T-helper 1 cell (primary cell): ENCODE measurements at places on chromosomes 3 and 15.
A peak's percentile ranks its signal among the peaks of the same experiment; 100 is the strongest.

GRCh38 chr15:59229453-59229852 lies 22.8 kb downstream of the LDHAL6B start:
- no peak for DNase-seq

DNA sequence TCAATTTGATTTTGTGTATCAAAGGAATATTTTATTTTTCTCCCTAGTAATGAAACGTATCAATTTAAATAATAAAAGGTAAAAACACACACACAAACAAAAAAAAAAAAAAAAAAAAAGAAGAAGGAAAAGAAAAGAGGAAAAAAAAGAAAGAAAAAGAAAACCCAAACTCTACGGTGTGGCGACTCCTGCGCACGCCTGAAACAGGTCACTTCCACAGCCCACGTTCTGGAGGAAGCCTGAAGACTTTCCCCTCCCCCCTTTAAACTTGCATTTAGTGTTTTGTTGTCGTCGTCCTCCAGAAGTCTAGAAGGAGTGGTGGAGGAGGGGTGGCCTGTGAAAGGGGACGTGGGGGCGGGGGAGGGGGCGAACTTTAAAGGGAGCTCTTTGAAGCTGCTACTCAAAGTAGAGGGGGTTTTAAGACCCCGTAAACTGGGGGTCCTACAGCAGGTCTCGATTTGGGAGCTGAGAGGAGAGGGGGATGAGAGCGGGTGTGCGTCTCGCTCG lies 2.3 kb upstream of the TLE3 start:
- DNase-seq = no peak

GRCh38 chr15:53974813-53975212 lies 3.4 kb upstream of the UNC13C start:
- no peak for DNase-seq

GRCh38 chr3:171620825-171621434 lies 160.7 kb upstream of the TNIK start:
- DNase-seq = no peak

DNA sequence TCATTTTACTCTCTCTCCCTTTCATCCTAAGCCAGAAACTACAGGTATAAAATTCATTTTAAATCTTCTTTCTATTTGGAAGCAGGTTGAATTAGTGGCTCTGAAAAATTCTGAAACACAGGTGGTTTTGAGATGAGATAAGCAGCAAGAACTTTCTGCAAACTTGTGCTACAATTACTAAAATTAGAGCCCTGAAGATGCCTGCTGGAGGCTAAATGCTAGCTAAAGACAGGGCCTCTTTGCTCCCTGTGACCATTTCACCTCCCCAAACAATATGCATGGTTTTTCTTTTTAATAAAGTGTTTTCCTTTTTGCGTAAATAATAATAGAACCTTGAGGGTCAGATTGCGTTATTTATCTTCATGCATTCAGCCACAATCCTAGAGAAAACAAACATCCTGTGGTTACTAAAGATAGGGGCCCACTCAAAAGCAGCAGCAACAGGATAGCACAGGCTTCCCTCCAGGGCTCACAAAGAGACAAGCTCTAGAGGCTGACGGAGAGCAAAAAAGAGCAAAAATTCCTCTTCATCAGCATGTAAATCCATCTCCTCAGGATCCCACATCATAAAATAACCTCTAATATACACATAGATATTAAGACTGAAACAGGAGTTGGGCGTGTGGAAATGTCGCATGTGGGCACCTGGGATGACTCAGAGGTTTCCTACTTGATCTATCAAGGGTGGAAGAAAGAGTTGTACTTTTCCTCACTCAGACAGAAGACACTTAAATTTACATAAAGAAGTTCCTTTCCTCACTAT lies 26.5 kb upstream of the CP start:
- no peak for DNase-seq

GRCh38 chr3:188202358-188203138 lies 48.6 kb downstream of the LPP start:
- DNase-seq = no peak

GRCh38 chr15:49830391-49830790 lies 209.5 kb downstream of the DTWD1 start:
- DNase-seq = no peak

- DNase-seq = no peak
Measured at GRCh38 chr15:55683376-55683775, 59.6 kb downstream of the PRTG start.

GRCh38 chr15:76075046-76075445 lies 15.3 kb downstream of the TMEM266 start:
- no peak for DNase-seq

DNA sequence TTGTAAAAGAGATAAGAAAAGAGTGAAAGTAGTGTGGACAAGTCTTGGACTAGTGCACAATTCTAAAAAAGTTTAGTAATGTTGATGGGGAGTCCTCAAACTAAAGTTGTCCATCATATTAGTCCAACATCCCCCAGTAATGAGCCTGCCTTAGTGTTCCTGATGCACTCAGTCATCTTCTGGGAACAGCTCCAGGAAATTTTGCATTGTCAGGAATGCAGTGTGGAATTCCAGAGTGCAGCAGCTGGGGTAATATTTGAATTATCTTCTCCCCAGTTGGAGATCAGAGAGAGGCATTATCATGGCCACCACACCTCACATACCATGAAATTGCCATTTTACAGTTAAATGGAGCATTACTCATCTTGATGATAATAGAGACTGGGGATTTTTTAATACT lies 528.8 kb upstream of the NAALADL2 start:
- no peak for DNase-seq

GRCh38 chr3:171695426-171695825 lies 114.9 kb downstream of the PLD1 start:
- DNase-seq = no peak

- peak; percentile 15 for DNase-seq
Measured at GRCh38 chr3:10753964-10754363, 62.1 kb upstream of the SLC6A11 start.

DNA sequence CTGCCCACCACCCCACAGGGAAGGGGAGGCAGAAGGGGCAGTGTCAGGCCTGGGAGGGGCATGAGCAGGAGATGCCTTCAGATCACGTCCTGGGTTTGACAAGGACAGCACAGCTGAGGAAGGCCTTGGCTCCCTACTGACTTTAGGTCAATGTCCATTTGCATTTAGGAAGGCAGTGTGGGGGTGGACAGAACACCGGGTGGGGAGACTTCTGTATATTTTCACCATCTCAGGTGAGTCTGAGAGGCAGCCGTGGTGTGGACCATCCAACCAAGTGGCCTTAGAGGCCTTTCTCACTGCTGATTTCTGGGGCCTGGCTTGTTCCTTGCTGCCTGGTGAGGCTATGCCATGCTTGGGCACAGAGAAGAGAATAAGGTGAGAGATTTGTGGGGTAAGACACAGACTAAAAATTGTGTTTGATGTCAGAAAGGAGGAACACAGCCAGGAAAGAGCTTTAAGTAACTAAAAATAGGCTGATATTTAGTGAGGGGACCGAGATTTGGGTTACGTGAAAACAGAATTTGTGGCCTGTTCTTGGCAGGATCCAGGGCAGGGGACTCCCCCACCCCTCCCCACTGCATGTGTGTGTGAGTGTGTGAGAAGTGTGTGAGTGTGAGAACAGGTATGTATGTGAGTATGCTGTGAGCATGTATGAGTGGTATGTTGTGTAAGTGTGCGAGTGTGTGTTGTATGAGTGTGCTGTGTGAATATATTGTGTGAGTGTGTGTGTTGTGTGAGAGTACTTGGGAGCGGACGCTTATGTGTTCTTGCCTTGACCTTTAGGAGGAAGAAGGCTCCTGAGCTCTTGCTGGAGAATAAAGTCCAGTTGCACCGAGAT lies 11.8 kb upstream of the PLA2G4E start:
- no peak for DNase-seq

DNA sequence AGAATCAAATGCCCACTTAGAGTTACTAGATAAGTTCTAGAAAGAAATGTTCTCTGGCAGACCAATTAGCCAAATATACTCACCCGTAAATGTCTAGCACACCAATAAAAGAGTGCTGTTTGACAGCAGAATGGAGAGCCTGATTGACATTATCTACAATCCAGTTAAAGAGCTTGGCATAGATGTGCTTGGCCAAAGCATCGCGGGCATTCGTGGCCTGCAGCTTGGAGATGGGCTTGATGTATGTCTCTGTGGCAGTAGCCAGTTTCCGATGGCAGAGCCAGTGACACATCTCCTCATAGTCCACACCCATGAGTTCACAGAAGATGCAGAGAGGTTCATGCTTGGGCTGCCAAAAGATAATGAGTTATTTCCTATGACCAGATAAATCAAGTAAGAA lies 101.5 kb upstream of the MYO5C start:
- DNase-seq = no peak

GRCh38 chr15:70604666-70605315 lies 158.6 kb downstream of the UACA start:
- DNase-seq = no peak

- DNase-seq = no peak
Measured at GRCh38 chr3:185290266-185290665, 36.4 kb upstream of the EHHADH start.

DNA sequence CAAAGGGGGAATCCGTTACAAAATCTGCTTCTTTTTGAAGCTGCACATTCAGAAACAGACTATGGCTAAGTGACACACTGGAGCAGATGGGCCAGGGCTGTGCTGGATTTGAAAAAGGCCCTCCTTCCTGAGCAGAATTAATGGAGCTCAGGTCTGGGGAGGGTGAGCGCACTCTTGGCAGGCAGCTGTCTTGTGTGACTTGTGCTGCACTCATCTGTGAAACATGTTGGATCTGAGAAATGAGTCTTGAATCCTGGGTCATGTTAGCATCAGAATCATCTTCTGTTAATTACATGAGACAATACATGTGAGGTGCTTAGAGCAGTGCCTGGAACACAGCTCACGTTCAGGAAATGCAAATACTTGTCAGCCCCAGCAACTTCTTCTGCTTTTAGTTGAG lies 219.6 kb downstream of the THSD4 start:
- no peak for DNase-seq

DNA sequence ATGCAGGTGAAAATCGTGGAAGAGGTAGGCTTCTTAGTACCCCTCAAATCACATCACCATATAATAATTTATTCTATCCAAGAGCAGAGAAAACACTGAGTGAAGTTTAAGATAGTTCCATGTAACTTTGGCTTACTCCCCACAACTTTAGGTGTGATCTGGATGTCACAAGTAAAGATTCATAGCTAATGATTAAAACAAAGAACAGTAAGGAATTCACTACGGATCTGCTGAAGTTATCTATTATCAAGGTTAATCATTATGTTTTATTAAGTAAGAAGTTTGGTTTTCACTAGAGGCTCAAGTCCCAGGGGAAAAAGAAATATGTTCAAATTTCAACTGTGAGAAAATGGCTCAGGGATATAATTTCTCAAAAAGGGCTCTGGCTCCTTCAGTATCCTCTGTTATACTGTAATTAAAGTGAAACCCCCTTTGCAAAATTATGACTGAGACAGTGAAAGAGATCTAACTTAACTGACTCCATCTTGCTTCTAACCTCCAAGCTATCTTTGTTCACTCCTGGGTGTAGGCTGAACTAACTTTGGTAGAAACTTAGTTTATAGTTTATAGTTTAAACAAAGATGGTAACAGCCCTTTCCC lies 17.1 kb downstream of the CD80 start:
- no peak for DNase-seq

DNA sequence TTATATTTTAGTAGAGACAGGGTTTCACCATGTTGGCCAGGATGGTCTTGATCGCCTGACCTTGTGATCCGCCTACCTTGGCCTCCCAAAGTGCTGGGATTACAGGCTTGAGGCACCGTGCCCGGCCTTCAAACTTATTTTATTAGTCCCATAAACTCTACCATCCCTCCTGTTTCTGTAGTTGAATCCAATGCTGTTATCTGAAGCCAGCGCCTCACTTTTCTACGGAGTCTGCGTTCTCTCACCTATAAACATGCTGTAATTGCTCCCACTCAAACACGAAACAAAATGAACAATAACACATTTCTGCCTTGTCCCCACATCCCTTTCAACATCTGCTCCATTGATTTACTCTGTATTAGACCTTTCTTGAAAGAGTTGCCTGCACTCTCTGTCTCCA lies 222.3 kb upstream of the LRRFIP2 start:
- no peak for DNase-seq

DNA sequence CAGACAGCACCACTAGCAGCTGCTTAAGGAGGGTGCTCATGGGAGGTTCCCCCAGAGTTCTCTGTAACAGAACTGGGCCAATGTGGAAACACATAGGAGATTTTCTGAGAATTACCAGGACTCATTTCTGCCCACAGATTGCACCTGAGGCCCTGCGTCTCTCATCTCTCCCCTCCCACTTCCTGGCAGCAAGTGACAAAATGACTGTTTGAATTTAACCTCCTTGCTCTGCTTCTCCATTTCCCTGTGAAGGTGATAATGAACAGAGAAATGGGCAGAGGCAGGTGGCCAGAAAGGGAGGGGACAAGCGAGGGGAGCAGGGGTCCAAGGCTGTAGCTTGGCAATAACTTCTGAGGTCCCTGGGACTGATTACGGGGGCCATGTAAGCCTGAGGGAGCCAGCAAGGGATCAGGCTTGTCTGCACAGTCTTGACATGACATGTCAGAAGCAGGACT lies 8.0 kb downstream of the EPHB1 start:
- DNase-seq = no peak

DNA sequence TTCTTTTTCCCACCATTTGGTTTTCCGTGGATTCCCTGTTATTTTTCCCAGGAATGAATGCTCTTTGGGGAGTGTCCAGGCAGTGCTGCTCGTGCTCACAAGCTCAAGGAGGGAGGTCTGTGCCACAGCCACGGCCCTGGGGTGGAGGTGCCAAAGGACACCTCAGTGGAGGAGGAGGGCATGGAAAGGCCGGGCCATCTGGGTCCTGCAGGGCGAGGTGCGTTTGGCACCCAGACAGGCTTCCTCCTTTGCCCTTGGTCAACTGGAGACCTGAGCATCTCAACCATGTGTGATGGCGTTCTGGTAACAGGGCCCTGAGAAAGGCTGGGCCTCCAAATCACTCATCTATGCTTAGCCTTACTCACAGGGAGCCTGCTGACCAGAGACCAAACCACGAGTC lies 25.4 kb downstream of the KY start:
- no peak for DNase-seq

GRCh38 chr15:77749236-77749997 lies 116.7 kb upstream of the LINGO1 start:
- DNase-seq = no peak

DNA sequence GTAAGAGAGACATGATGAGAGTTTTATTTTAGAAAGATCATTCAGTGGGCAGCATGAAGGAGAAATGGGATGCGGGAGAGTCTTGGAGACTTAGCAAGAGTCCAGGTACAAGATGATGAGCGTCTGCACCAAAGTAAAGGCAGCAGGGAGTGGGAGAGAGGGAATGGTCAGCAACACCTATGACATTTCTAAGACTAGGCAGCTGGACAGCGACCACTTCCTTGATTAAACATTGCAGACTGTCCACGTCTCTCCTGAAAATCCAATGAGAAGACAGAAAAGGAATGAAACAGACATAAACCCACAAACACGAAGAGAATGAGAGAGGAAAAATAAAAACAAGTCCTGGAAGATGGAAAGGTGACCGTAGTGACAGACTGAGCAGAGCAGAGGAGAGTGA lies 46.7 kb upstream of the HEG1 start:
- DNase-seq = no peak

DNA sequence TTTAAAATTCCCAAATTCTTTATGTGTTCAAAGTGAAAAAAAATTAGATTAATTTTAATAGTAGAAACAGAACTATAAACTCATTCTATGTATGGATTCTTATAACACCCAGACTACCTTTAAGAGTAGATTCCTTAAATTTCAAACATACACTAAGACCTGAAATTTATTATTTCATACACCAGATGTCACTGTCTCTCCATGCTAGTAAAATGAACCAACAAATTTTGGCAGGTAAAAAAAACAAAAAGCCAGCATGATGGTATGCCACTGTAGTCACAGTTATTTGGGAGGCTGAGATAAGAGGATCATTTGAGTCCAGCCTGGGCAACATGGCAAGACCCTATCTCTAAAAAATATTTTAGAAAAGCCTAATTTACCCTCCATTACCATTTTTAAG lies 461.3 kb upstream of the NAALADL2 start:
- no peak for DNase-seq
